Mucosa of descending colon (tissue), 3 donors: ENCODE measurements at places on chromosomes 11 and 22. TPM values are rescaled to one million over a fixed set of nuclear protein-coding genes. Genes with fewer than 3 reads are reported as not detected.

- no peak for DNase-seq
These were observed 1.5 kb upstream of the VPREB3 start for GRCh38 chr22:23755711-23756110.

DNA sequence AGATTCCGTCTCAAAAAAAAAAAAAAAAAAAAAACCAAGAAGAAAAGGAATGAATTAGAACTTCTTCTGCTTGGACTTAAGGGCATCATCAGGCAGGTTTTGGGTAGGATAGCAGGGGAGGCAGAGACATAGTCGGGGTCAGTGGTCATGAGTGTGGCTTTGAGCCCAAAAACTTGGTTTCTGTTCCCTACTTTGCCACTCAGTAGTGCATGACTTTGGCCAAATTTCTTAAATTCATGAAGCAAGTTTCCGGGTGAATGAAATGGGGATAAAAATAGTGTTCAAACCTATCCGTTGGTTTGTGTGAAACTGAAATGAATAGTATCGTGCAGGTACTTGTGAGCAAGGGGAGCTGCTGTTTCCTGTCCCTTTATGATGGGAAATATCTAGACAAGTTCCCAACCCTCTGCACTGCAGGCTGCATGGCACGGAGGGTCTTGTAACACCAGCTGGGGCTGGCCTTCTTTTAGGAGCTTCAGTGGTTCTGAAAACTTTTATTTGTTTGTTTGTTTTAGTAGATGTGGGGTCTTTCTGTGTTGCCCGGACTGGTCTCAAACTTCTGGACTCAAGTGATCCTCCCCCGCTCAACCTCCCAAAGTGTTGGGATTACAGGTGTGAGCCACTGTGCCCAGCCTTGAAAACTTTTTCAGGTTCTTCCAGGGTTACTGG lies 18.4 kb downstream of the NEAT1 start:
- DNase-seq: no peak

- no peak for DNase-seq
These were observed 46.8 kb downstream of the APIP start for GRCh38 chr11:34869425-34869824.

GRCh38 chr22:48318575-48319320 lies 1508.9 kb downstream of the BRD1 start:
- peak; percentile 3 for DNase-seq

GRCh38 chr11:11857769-11858168 lies 16.0 kb downstream of the USP47 start:
- no peak for DNase-seq

DNA sequence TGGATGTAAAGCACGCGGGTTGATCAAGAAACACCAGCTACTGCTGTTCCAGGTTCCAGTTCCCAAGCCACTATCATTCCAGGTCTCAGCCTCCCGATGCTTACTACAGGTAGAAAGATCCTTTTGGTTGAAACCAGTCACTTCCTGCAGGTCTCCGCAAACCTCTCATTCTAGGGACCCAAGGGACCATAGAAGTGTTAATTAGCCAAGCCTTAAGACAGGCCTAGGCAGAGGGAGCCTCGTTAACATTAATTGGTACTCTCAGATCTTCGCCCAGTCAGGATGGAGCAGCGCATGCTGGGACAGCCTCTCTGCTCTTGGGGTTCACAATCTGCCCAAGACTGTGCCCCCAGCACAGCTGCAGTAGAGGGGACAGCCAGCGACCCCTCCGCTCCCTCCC lies 11.2 kb upstream of the OAF start:
- no peak for DNase-seq

OR52I2 gene
- not detected for total RNA-seq

MMP27 gene
- not detected for total RNA-seq

LRRC55 gene
- total RNA-seq: not detected

OR10G7 gene
- not detected for total RNA-seq

MUC5B gene
- 135 TPM for total RNA-seq
